ENCODE measurements at places on chromosomes 2 and 18.

DNA sequence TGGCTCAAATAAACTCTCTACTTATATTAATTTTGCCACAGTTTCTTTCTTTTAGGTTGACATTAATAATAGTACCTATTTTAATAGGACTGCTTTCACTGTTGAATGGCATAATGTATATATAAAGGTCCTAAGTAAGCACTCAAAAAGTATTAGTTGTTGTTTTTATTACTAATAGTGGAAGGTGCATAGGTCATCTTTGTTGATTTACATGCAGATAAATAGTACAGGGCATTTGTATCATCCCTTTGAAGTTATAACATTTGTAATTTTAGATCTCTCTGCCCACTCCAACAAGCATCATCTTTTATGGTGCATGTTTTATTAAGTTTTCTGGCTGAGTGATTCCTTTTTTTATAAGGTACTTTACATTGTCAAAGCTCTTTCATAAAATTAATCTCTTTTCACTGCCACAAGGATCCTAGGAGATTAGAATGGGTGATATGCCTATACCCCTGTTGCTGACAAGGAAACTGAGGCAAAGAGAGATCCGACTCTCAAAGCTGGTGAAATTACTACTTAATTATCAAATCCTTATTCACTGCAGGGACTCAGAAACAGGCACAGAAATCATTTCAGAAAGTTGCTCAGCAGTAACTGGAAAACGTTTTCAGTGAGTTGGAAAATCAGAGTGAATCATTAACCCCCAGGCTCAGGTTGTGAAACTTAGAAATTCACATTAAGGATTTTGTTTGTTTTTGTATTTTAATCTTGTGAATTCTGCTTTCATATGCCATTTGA is 299.6 kb downstream of the AGPS start:
- no peaks in the 10 kb centered on the region for H3K27me3 ChIP-seq
- no peak overlapping the region for H3K4me3 ChIP-seq
- DNase-seq, result no peak
- H3K4me1 ChIP-seq, result no peaks in the 10 kb centered on the region
- no peak overlapping the region for H3K27ac ChIP-seq

DNA sequence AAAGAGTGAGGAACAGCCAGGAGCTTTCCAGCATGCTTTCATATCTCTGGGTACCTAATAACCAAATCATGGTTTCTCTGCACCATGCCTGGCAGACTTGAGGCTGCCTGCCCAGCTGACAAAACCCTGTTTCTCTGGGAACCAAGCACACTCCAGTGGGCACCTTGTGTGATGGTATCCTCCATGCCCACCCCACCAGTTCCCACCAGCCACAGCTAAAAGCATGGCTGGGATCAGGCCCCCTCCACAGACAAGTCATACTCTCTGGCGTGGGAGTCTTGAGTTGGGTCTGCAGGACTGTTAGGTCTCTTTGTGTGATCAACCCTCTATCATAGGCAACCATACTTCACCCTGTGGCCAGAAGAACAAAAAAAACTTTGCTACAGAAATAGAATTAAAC is 56.0 kb downstream of the TMEM163 start:
- DNase-seq, result no peak
- no peak overlapping the region for H3K27ac ChIP-seq
- no peaks in the 10 kb centered on the region for H3K27me3 ChIP-seq
- H3K36me3 ChIP-seq, result no peaks in the 10 kb centered on the region
- H3K4me1 ChIP-seq, result peaks cover 15% of the 10 kb centered on the region
- H3K4me3 ChIP-seq, result no peak overlapping the region

DNA sequence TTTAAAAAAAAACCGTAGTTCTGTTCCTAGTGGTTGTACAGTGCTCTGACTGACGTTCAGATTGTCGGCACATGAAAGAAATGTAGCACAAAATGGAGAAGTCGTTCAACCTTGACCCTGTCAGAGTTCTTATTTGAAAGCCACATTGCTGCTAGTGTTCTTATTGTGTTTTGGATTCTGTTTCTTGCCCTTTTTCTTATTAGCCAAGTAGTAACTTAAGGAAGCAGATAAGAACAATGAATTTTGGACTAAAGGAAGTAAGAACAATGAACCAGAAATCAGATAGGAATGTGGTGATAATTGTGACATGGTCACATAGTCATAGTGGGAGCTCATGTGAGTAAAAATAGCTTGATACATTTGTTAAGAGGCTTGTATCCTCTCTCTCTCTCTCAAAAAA is 45.9 kb downstream of the RPIA start:
- H3K4me1 ChIP-seq, result no peaks in the 10 kb centered on the region
- DNase-seq, result no peak
- H3K4me3 ChIP-seq, result no peak overlapping the region

- no peaks in the 10 kb centered on the region for H3K4me1 ChIP-seq
- no peak for DNase-seq
- H3K27me3 ChIP-seq, result no peaks in the 10 kb centered on the region
- no peak overlapping the region for H3K27ac ChIP-seq
- H3K4me3 ChIP-seq, result no peak overlapping the region
Measured at GRCh38 chr2:232577841-232578240, 27.4 kb downstream of the EIF4E2 start.

GRCh38 chr2:14284244-14284643 is 348.3 kb upstream of the LRATD1 start:
- H3K36me3 ChIP-seq, result no peaks in the 10 kb centered on the region
- H3K27me3 ChIP-seq, result no peaks in the 10 kb centered on the region
- H3K4me3 ChIP-seq, result no peak overlapping the region
- H3K27ac ChIP-seq, result no peak overlapping the region
- H3K4me1 ChIP-seq, result no peaks in the 10 kb centered on the region
